Activated naive CD4-positive, alpha-beta T cell (primary cell): ENCODE measurements at places on chromosomes 2 and 18.

DNA sequence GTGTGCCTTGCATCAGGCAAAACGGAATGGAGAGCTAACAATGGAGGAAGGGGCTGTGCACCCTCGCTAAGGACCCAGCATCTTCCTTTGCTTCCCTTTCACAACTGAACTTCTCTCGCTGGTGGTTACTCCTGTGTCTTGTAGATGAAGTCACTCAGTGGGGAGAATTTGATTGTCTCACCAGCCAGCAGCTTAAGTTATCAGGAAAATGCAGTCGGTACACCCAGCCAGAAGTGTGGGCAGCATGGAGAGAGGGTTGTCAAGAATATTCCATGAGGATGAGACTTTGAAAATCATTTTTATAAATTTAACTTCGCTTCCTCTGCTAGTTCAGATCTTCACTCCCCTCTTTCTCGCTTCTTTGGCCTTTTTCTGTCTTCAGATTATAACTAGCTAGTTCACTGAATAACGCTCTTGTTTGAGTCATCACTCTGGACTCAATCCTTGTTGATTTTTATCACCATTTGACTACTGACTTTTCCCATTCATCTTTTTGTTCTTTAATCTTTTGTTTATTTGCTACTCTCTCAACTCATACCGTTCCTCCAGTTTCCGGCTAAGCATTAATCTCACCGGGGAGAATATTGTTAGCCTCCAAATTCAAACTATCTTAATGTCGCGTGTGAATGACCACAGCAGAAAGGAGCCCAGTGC, 221.7 kb downstream of the CD226 start:
- no peak for DNase-seq

- DNase-seq = no peak
These were observed 33.4 kb upstream of the SLC9A2 start for GRCh38 chr2:102585847-102586404.

DNA sequence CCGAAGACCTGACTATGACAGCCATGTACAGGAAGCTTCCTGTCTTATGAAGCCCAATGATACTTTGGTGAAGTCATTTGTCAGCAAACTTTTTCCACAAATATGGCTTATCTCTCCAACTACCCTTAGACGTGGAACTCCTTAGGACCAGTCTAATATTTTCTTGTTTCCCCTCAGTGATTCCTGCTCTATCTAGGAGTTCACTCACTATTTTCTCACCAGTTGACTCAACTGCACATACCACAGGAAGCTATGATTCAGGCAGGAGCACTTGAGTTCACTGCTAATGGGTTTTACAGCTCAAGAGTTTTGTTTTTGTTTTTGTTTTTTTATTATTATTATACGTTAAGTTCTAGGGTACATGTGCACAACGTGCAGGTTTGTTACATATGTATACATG, 109.3 kb downstream of the ANTXR1 start:
- no peak for DNase-seq

- DNase-seq = no peak
These were observed 211.6 kb upstream of the MMADHC start for GRCh38 chr2:149799013-149799705.

GRCh38 chr2:182186132-182186735, 200.6 kb downstream of the PPP1R1C start:
- no peak for DNase-seq

DNA sequence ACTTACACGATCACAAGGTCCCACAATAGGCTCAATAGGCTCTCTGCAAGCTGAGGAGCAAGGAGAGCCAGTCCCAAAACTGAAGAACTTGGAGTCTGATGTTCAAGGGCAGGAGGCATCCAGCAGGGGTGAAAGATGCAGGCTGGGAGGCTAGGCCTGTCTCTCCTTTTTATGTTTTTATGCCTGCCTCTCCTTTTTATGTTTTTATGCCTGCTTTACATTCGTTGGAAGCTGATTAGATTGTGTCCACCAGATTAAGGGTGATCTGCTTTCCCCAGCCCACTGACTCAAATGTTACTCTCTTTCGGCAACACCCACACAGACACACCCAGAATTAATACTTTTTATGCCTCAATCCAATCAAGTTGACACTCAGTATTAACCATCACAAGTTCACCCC, 9.9 kb upstream of the GYPC start:
- no peak for DNase-seq

GRCh38 chr2:12731701-12732280, 15.1 kb downstream of the TRIB2 start:
- DNase-seq = no peak

DNA sequence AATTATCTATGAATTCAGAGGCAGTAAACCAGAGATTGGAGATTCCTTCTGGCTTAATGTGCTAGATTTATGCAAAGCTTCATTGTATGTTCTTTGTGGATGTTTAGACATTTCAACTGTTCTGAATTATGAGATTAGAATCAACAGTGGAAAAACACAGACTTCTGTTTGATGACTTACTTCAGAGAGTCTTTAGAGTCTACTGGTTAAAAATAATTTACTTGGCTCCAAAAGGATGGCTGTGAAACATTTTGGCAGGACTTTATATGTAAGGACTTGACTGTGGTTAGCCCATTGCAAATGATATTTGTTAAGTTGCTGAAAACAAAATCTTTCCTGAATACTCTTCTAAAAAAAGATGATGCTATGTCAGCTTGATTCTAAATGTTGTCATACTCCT, 25.5 kb upstream of the LRRC30 start:
- no peak for DNase-seq

DNA sequence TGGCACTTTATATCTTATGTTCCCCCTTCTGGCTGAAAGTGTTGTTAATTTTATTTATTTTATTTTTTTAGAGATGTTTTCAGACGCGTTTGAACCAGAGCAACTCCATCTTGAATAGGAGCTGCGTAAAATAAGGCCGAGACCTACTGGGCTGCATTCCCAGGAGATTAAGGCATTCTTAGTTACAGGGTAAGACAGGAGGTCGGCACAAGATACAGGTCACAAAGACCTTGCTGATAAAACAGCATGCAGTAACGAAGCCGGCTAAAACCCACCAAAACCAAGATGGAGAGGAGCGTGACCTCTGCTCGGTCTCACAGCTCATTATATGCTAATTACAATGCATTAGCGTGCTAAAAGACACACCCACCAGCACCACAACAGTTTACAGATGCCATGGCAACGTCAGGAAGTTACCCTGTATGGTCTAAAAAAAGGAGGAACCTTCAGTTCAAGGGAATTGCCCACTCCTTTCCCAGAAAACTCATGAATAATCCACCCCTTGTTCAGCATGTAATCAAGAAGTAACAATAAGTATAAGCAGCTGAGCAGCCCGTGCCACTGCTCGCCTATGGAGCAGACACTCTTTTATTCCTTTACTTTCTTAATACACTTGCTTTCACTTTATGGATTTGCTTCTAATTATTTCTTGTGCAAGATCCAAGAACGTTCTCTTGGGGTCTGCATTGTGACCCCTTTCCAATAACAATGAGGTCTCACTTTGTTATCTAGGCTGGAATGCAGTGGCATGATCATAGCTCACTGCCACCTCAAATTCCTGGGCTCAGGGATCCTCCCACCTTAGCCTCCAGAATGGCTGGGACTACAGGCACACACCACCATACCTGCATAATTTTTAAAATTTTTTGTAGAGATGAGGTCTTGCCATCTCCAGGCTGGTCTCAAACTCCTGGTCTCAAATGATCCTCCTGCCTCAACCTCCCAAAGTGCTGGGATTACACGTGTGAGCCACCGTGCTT, 55.9 kb downstream of the CACNB4 start:
- DNase-seq = no peak

GRCh38 chr2:84454581-84454980, 4.5 kb downstream of the SUCLG1 start:
- no peak for DNase-seq

GRCh38 chr2:98702127-98702802, 28.7 kb downstream of the MGAT4A start:
- no peak for DNase-seq

DNA sequence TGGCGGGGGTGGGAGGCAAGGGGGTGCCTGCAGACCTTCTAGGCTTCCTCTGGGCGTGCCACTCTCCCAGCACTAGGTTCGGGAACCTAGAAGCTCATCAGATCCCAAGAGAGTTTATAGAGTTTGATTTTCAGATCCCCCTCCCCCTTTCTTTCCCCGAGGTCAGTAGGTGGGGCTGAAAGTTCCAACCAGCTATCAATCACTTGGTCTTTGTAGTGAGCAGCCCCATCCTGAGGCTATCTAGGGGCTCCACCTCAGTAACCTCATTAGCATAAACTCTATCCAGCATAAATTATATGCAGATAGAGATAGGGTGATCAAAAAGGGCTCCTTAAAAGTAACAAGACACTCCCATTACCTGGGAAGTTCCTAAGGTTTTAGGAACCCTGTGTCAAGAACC, 32.8 kb downstream of the ERLEC1 start:
- no peak for DNase-seq

DNA sequence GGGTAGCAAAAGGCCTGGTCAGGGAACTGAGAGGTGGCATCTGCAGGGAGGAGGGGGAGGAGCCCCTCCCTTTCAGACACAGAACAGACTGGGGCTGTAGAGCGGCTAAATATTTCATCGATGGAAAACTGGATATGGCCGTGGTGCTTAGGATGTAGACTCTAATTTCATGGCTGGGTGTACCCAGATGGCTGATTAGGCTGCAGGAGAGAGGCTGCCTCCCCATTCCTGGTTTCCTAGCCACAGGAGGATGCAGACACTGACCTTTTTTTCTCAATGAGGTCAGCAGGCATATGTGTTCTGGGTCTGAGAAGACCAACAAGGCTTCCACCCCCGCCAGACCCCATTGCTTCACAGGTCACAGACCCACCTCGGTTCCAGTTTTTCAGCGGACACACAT, 79.3 kb upstream of the STPG4 start:
- DNase-seq = no peak

GRCh38 chr2:206968134-206969086, 29.1 kb downstream of the CPO start:
- no peak for DNase-seq

DNA sequence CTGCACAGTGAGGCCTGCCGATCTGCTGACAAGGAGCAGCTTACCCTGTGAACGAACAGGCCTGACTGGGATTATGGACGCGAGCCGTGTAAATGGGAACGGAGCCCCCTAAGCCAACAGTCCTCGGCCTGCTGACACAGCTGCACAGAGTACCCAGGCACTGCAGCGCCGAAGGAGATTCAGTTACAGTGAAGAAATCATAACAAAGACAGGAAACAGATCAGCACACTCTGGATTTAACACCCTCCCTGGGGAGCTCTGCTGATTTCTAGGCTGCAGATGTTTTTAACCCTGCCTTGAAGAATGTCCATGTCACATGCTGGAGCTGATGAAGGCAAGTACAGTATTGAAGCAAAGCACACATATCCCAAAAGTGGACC, 43.4 kb downstream of the COLEC12 start:
- no peak for DNase-seq

- no peak for DNase-seq
These were observed 104.9 kb downstream of the MBD2 start for GRCh38 chr18:54119524-54120019.

- DNase-seq = no peak
These were observed 108.7 kb downstream of the EN1 start for GRCh38 chr2:118738524-118739308.

DNA sequence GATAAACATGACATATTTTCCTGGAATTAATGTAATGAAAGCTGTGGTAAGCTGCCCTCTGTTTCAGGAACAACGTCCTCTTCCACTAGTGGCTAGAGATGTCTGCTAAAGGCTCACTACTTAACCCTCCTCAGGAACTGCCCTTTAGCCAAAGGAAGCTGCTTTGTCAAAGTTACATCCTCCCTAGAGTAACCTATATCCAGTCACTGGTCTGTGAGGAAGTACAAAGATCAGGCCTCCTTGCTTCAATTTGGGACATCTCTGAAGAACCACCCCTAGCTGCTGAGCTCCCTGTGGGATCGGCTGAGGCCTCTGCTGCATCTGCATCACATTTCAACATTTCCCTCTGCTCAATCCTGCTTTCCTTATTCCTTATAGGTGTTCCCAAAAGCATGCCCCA, 107.8 kb downstream of the PRELID3A start:
- DNase-seq = no peak

DNA sequence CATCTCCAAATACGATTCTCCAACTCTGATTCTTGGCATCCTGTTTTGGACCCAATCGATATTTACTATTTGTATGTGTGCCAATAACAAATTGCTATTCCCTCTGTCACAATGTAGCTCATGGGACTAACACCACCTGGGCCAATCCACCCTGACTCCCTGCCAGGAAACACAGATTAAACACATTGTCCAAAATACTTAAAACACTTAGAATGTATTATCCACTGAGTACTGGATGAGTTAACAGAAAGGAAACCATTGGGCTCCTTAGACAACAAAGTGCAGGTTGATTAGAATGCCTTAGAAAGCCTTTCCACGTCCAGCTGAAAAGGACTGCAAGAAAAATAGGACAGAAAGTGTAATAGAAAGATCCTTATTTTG, 79.4 kb upstream of the ARHGAP28 start:
- no peak for DNase-seq

- DNase-seq = no peak
These were observed 8.0 kb downstream of the SFT2D3 start for GRCh38 chr2:127709336-127709735.

- no peak for DNase-seq
These were observed 439.3 kb upstream of the MAP2 start for GRCh38 chr2:208984376-208985090.

GRCh38 chr2:174013315-174013751, 48.2 kb upstream of the SP3 start:
- no peak for DNase-seq

- DNase-seq = no peak
These were observed 171.8 kb downstream of the GBX2 start for GRCh38 chr2:235996419-235996818.

DNA sequence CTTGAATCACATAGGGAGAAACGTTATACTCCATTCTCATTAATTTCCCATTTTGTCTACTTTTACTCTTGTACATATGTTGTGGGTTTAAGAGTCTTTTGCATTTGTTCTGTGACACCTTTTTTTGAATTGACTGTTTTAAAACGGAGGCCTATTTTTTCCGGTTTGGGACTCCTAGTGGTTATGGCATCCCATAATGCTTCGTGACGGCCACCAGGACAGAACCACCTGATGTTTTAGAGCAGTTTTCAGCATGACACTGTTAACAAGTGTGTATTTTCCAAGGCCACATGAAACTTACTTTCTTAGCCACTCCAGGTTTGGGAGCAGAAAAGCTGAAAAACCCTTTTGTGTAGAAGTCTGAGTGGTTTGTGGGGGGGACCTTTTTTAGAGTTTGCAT, 8.4 kb downstream of the SOX11 start:
- DNase-seq = no peak

DNA sequence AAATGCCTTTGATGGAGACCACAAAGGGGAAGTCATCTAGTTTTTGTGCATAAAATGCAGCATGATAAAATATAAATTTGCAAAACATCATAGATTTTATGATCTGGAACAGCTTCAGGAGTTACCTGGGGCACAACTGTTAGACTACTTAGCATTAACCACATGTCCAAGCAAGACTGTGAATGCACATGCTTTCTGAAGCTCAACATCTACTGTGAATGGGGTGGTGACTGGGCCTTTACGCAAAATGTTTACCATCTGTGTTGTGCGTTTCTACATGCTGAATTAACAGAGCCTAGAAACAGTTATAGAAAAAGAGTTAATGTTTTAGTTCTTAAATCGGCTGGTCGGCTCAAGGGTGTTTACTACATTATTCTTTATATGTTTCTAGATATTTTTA, 45.5 kb downstream of the KCTD1 start:
- DNase-seq = no peak
